ENCODE measurements at places on chromosomes 5 and 9.
A peak's percentile ranks its signal among the peaks of the same experiment; 100 is the strongest.

- no peak for DNase-seq
These were observed 281.0 kb downstream of the EFNA5 start for GRCh38 chr5:107389775-107390148.

DNA sequence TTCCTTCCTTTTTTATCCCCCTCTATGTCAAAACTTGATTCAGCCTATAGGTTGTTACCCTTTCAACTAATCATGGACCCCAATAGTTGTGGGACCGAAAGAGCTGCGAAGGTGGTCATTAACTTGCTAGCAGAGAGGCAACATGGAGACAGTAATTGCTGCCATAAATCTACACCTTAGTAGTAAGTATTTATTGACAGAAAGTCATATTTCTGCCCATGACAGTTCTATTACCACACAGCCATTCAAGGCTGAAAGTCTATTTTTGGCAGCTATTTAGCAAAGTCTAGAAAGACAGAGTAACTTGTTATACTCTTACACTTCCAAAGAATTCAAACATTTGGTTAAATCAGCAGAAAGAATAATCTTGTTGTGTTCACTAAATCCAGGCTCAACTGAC lies 236.2 kb downstream of the PRELID2 start:
- no peak for DNase-seq

DNA sequence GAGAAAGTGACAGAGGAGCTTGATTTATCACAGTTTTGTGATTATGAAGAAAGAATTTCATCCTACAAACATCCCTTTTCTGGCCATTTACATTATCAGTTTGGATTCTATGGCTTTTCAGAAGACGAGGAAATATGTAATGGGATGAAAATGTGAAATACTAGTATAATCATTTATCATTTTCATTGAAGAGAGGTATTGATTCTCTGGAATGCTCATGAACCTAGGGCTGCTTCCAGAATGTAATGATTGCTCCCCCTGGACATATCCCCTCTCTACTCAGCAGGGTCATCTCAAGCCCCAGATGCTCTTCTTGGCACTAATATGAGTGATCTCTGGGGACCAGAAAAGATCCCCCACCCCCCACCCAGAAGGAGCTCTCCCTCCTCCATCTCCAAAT lies 106.7 kb upstream of the ZNF618 start:
- DNase-seq: no peak

- DNase-seq: peak; percentile 16
These were observed 24.6 kb downstream of the TUT7 start for GRCh38 chr9:86329649-86330048.

- peak; percentile 46 for DNase-seq
These were observed 40.3 kb upstream of the NAA35 start for GRCh38 chr9:85900504-85901201.

DNA sequence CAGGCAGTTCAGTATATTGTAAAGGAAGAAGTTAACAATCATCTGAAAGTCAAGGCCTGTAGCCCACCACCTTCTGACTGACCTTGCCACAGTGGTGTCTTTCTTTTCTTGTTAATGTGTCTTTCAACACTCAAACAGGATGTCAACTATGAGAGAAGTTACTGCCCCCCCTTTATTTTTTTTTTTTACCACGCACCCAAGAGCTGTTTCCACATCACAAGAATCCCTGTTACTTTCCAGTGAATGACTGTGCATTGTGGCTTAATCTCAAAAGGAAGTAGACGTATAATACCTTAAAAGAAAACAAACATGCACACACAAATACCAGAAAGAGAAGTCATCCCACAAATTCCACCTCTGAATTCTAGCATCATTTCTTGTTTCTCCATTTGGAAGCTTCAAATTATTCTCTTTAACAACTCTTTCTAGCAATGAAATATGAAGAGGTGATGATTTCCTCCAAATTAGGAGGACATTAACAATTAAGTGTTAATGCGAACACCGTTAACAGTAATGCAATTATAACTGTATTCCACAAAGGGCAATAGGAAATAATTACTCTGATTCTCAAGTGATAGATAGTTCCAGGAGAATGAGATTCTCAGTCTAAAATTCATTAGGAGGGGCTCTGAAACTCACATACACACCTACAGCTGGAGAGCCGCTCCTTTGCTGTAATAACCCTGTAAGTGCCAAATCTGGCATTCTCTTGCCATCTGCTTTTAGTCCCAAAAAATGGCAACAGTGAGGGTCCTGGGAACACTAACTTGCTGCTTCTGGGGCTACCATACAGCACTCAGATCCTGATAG lies 201.0 kb downstream of the EFNA5 start:
- DNase-seq: peak; percentile 91

DNA sequence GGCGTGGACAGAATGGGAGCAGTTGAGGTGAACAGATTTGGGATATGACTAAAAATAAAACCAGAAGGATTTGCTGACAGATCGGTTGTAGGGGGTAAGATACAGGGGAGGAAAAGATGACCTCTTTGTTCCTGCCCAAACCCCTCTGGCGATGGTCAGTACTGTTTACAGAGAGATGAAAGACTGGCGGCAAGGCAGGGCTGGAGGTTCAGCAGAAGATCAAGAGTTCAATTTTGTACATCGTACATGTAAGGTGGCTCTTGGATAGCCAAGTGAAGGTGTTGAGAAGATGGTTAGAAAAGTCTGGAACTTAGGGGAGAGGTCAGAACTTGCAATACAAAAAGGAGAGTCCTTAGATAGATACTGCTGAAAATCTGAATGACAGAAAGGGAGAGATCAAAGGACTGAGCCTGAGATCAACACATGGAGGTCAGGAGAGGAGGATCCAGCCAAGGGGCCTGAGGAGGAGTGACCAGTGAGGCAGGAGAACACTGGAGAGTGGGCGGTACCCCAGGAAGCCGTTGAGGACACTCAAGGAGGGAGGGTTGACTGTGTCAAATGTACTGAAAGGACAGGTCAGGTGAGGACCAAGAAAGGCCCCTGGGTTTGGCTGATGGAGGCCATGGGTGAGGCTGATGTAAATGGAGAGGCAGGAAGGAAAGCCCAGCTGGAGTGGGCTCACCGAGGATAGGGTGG lies 7.1 kb downstream of the IL4 start:
- DNase-seq: no peak

- DNase-seq: no peak
These were observed 395.0 kb upstream of the SMARCA2 start for GRCh38 chr9:1619915-1620710.

DNA sequence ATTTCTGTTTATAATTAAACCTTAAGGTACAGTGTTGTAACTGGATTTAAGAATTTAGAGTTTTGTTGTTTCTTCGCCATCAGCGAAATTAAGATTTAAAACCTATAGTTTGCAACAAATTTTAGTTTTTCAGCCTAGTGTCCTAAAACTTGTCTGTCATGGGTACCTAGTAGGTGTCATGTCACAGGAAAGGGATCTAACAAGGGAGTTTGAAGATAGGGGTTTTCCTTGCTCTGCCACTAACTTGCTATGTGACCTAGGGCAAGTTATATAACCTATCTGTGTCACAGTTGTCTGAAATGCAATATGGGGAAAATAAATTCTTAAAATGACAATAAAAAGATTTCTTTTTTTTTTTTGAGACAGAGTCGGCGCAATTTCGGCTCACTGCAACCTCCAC lies 9.2 kb upstream of the ABL1 start:
- no peak for DNase-seq

- no peak for DNase-seq
These were observed 25.8 kb downstream of the NIPBL start for GRCh38 chr5:36902353-36902752.

GRCh38 chr5:88824892-88825583 lies 57.9 kb downstream of the MEF2C start:
- peak; percentile 78 for DNase-seq

- DNase-seq: no peak
These were observed 978 bp downstream of the CFAP157 start for GRCh38 chr9:127707766-127708165.

DNA sequence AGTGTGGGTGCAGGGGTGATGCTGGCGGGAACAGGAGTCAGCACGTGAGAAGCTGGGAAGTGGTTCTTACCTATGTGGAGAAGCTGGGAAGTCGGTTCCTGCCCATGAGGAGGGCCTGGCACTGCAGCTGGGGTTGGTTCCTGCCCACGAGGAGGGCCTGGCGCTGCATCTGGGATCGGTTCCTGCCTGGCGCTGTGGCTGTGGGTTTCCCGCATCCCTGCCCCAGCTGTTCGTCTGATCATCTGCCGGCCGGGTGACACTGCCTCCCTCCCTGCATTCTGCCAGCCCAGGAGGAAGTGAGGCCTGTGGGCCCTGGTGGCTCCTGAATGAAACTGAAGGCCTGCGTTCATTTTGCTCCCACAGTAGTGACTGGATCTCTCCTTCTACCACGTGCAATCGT lies 5.1 kb downstream of the OBP2A start:
- DNase-seq: no peak

GRCh38 chr5:149810856-149811255 lies 80.7 kb downstream of the PPARGC1B start:
- no peak for DNase-seq

GRCh38 chr5:129406440-129406839 lies 53.7 kb upstream of the ADAMTS19 start:
- DNase-seq: no peak

DNA sequence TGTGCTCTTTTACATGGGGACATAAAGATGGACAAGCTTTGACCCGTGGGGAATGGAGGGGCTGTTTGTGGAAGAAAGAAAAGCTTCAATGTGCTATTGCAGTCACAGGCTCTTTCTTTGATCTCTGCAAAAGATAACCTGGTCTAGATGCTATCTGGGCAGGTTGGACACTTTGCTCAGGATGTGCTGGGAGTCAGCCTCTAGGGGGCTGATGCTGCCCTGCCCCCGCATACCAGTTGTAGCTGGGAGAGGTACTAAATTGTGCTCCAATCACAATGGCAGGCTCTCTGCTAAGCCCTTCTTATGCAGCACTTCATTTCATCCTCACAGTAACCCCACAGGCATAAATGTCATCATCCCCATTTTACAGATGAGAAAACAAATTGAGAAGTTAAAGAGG lies 67.2 kb downstream of the PSD2 start:
- no peak for DNase-seq

DNA sequence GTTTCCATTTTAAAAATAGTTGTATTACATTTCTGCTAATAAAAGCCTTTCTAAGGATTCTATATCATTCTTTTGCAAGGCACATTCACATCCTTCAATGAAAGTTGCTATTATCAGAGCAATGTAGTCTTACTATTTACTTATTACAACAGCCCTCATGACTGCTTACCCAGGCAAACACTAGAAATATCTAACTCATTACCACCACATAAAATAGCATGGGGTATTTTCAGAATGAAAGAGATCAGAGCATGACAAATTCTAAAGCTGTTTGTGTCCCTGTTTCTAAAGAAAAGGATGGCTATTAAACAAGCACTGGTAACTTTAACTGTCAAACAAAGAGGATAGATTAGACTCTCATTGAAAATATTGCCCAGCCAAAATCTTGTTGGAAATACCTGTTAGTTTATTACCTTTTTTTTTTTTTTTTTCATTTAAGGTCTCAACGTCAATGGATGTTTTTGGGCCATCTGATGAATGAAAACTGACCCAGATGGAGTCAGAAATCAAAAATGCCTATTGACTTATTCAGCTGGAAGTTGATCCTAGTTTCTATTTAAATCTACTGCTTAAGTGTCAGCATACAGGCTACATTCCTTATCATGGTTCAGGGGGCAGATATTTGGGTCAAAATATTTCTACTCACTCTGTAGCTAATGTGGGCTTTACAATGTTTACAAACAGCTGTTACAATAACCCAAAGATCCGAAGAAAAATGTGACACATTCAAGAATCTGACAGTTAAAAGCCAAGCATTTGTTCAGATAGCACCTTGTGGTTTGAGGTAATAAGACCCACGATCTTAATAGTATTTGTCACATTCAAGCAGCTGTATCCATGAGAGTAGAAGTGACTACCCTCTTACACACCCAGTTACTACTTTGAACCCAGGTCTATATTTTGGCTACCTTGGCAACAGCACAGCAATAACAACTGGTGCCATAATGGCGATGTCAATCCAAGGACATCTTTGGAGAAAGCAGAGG lies 554.8 kb upstream of the MEF2C start:
- DNase-seq: peak; percentile 3

GRCh38 chr5:73445665-73446630 lies 2.6 kb downstream of the FOXD1 start:
- DNase-seq: peak; percentile 39

DNA sequence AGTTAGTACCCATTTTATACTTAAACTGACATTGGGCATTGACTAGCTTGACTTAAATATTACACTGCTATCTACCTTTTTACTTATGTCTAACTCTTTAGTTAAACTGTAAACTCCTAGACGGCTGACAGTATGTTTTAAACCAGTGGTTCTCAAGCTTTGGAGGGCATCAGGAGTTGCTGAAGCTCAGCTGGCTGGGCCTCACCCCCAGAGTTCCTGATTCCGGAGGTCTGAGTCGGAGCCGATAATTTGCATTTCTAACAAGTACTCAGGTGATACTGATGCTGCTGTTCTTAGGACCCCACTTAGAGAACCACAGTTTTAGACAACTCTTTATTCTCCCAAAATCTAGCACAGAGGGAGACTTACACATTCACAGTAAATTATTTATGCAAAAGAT lies 63.3 kb upstream of the PCA3 start:
- no peak for DNase-seq

- DNase-seq: peak; percentile 29
These were observed 50.8 kb downstream of the ALDH7A1 start for GRCh38 chr5:126544087-126544740.

GRCh38 chr9:33946779-33947535 lies 101.7 kb downstream of the UBAP2 start:
- peak; percentile 98 for DNase-seq

GRCh38 chr5:179766021-179766725 lies 27.6 kb upstream of the LTC4S start:
- DNase-seq: peak; percentile 23

DNA sequence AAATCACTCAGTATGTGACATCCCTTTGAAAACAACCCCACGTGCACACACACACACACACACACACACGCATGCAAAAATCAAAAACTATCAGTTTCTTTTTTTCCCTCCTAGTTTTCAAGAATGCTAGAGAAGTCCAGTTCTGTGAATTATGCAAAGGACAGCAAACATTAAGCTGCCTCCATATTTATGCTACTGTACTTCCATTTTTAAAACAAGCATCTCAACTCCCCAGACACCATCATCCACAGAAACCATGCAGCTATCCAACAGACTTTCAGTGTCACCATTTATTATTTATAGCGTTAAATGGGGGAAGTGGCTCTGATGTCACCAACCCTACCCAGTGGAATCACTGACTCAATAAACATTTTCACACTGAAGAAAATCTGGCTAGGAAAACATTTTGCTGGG lies 1.6 kb downstream of the FBXW11 start:
- DNase-seq: peak; percentile 35

GRCh38 chr9:106623558-106623957 lies 239.4 kb upstream of the ZNF462 start:
- DNase-seq: no peak

- no peak for DNase-seq
These were observed 165.5 kb downstream of the TLR4 start for GRCh38 chr9:117869712-117870111.

DNA sequence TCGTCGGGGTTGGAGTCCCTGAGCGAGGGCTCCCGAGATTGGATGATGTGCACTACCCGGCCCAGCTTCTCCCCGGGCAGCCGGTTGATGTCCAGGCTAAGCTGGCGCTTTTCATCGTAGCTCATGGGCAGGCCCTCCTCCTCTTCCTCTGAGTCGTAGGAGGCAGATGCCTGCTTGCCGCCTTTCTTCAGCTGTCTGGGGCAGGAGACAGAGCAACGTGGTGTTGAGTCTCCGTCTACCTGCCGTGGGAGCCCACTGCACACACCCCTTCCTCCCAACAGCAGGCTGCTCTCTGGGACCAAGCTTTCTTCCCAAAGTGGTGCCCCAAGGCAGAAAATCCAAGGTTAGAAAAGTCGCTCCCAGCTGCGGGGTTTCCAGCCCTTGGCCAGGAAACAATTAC lies 10.8 kb downstream of the BRD3OS start:
- DNase-seq: no peak

GRCh38 chr9:24672336-24672735 lies 126.6 kb upstream of the IZUMO3 start:
- DNase-seq: no peak
